Type B pancreatic cell (in vitro differentiated cells): ENCODE measurements at places on chromosomes 1 and 21. TPM values are rescaled to one million over a fixed set of nuclear protein-coding genes. Genes with fewer than 3 reads are reported as not detected.
A peak's percentile ranks its signal among the peaks of the same experiment; 100 is the strongest.

DNA sequence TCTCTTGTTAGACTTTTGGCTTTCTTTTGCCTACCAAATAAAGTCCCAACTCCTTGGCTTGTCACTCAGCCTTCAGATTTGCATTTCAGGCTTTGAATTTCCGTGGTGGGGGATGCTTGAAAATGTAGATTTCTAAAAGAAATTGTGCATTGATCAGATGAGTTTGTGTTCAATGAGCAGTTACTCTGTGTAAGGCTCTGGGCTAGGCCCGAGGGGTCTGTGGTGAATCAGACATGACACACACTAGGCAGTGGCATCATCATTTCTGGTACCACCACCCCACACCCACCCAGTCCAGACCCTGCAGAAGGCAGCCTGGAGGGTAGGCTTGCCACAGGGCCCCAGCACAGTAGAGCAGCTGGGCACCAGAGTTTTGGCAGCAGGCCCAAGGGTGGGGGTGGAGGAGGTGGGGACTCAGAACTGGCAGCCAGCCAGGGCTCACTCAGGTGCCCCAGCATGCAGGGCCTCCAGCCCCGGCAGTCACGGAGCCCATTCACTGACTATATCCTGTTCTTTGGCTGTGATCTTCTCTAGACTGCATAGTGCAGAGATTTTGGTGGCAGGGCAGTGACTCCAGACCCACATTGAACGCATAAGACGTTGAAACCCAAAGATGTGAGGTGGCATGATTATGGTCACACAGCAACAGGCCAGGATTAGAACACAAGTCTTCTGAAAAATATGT is 97.2 kb upstream of the ARTN start:
- no peak for DNase-seq
- H3K4me3 ChIP-seq = no peak overlapping the region
- no peaks in the 10 kb centered on the region for H3K27me3 ChIP-seq
- peaks cover 31% of the 10 kb centered on the region for H3K4me1 ChIP-seq
- no peak overlapping the region for H3K27ac ChIP-seq

GRCh38 chr1:169958987-169959386 is 65.3 kb upstream of the SCYL3 start:
- H3K4me3 ChIP-seq = no peak overlapping the region
- no peaks in the 10 kb centered on the region for H3K27me3 ChIP-seq
- peaks cover 8% of the 10 kb centered on the region for H3K36me3 ChIP-seq
- no peak for DNase-seq
- no peak overlapping the region for H3K27ac ChIP-seq
- no peaks in the 10 kb centered on the region for H3K4me1 ChIP-seq

GRCh38 chr1:58852731-58853485 is 69.1 kb upstream of the JUN start:
- H3K27me3 ChIP-seq = no peaks in the 10 kb centered on the region
- no peak overlapping the region for H3K4me3 ChIP-seq
- DNase-seq = no peak
- no peak overlapping the region for H3K27ac ChIP-seq
- H3K4me1 ChIP-seq = peaks cover 15% of the 10 kb centered on the region

GRCh38 chr1:97137862-97138514 is 416.4 kb downstream of the PTBP2 start:
- peak overlapping the region; percentile 16 for H3K27ac ChIP-seq
- H3K4me1 ChIP-seq = no peaks in the 10 kb centered on the region
- H3K36me3 ChIP-seq = no peaks in the 10 kb centered on the region
- H3K27me3 ChIP-seq = no peaks in the 10 kb centered on the region

The SEC16B gene
- 0.69 and 1.3 TPM in 2 replicates for total RNA-seq

The RAB42 gene
- 0.52 and 2.7 TPM in 2 replicates for total RNA-seq

The CLEC20A gene
- not detected in 2 replicates for total RNA-seq

The CLDN17 gene
- total RNA-seq = not detected in 2 replicates

The ACOT11 gene
- 5.2 and 11.6 TPM in 2 replicates for total RNA-seq

The CRABP2 gene
- 83.7 and 370 TPM in 2 replicates for total RNA-seq
